Heart right ventricle (tissue), 16 donors: ENCODE measurements at places on chromosomes 12 and 14. TPM values are rescaled to one million over a fixed set of nuclear protein-coding genes. Genes with fewer than 3 reads are reported as not detected.

Gene INTS13
- 14.1 TPM for total RNA-seq

Gene CACNA2D4
- 0.32 TPM for total RNA-seq

Gene LBHD2
- total RNA-seq: not detected

Gene LRRIQ1
- total RNA-seq: 0.14 TPM

Gene IGFBP6
- 39.7 TPM for total RNA-seq

Gene SLCO1B1
- not detected for total RNA-seq

Gene ISM2
- total RNA-seq: not detected

Gene KLHDC1
- total RNA-seq: 7.1 TPM

Gene JPH4
- not detected for total RNA-seq

Gene DCAF5
- total RNA-seq: 56.8 TPM

Gene OTOGL
- 0.23 TPM for total RNA-seq

Gene ATG14
- total RNA-seq: 15.4 TPM

Gene KERA
- not detected for total RNA-seq

Gene CLECL1
- total RNA-seq: not detected

Gene TSHR
- not detected for total RNA-seq

Gene DDN
- 0.21 TPM for total RNA-seq

Gene PRH2
- total RNA-seq: not detected

Gene MYF6
- not detected for total RNA-seq

Gene PYGL
- total RNA-seq: 5.7 TPM

Gene CACNA1C
- total RNA-seq: 185 TPM

Gene SLC48A1
- total RNA-seq: 31.9 TPM

Gene ZNF384
- total RNA-seq: 28.7 TPM
